ENCODE measurements at places on chromosomes 3 and 15.

DNA sequence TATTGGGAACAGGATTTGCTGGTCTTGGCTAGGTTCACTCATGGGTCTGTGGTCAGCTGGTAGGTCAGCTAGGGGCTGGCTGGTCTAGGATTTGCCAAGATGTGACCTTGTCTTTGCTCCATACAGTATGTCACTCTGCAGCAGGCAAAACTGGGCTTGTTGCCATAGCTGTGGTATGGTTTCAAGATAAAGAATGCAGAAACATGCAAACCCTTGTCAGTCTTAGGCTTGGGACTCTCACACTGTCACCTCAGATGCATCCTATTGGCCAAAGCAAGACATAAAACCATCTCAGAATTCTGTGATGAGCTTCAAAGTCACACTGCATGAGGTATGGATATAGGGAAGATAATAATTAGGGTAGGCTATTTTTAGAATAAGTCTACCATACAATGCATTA lies 66.6 kb upstream of the TBC1D5 start:
- DNase-seq: no peak

DNA sequence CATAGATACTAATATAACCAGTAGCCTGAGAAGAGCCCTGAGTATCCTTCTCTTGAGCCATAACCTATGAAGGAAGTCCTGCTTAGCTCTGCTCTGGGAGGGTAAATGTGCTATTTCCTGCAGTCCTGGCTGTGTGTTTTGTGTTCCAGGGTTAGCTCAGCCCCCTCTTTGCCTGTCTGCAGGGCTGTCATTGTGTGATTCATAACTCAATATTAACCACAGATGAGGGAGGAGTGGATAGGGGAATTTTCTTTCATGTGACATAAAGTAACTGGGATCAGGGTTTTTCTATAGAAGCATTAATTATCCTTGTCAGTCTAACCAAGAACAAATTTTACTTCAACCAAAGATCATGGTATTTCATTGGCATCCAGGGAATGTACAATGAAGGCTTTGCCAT lies 183.3 kb upstream of the ZBTB20 start:
- DNase-seq: no peak

GRCh38 chr3:140403079-140403478 lies 274.8 kb upstream of the TRIM42 start:
- no peak for DNase-seq

- no peak for DNase-seq
These were observed 3.9 kb upstream of the DPP8 start for GRCh38 chr15:65521350-65521749.

GRCh38 chr3:40631341-40631995 lies 106.7 kb downstream of the ZNF621 start:
- DNase-seq: no peak

GRCh38 chr3:153495422-153495821 lies 333.4 kb downstream of the RAP2B start:
- DNase-seq: no peak

DNA sequence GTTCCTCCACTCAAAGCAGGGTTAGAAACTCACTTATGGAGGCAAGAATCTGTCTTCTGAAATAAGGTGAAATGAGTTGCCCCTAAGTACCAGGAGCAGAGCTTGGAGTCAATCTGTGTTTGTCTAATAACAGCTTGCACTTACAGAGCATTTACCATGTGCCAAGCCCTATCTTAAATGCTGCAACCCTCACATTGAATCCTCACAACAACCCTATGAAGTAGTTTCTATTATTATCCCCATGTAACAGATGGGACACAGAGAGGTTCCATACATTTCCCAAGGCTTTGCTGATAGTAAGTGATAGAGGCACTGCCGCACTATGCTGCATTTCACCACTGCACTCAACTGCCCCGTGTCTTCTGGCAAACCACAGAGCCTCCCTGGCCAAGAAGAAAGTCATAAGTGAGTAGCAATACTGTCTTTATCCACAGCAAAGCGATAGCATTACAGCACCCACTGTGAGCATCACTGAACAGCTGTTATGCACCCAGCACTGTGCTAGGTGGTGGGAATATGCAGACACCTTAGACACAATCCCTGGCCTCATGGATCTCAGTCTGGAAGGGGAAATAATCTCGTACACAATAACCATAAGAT lies 141.5 kb downstream of the SSR3 start:
- DNase-seq: no peak

DNA sequence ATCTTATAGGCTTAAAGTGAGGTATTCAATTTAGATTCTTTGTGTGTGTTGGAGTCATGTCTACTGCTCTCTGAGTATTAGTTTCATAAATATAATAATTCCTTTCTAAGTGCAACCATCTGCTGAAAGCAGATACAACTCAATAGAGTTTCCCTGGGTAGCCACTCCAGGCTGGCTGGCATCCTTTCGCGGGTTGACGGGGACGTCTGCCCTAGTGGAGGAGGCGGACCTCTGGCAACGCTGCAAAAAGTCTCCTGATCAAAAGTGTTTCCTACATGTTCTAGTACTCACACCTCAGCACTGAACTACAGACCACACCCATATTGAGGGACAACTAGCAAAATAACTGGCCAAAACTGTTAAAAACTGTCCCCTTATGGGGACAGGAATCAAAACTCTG lies 2.5 kb downstream of the MOBP start:
- DNase-seq: no peak

DNA sequence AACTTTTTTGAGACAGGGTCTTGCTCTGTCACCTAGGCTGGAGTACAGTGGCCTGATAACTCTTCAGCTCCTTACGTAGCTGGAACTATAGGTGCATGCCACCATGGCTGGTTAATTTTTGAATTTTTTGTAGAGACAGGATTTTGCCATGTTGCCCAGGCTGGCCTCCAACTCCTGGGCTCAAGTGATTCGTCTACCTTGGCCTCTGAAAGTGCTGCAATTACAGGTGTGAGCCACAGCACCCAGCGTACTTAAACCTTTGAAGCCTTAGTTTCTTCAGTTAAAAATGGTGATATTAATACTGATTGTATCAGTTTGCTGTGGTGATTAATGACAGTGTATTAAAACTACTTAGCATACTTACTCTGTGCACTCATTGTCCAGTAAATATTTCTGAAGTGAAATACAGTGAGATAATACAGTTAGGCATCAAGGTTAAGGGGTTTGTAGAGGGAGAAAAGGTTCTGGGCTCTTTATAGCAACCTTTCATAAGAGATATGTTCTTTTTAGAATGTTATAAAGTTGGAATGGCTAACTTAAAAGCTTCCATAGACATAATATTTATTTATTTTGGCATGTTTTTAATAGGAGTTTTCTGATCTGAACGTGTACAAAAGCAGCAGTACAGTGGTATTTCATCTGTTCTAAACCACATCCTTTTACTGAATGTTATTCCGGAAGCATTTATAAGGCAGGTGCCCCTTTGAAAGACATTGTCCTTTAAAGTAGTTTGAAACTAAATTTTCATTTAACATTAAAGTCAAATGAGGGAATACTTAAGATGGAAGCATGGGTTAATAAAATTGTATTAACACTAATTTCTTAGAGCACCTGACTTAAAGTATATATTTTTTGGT lies 23.6 kb downstream of the NCK1 start:
- DNase-seq: no peak

DNA sequence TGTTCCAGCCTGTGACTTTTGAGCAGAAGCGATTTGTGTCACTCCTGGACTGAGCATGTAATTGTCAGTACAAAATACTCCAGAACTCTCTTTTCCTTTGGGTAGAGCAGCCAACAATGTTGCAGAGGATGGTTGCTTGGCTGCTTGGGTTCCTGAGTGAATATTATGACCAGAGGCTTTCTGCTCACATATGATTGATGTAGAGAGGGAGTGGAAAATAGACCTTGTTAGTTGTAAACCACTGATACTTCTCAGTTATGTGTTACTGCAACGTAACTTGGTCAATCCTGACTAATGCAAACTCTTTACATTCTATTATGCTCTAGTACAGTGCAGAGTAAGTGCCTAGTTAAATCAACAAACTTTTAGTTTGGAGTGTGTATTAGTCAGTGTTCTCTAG lies 322.6 kb upstream of the KCNH8 start:
- no peak for DNase-seq

- DNase-seq: no peak
These were observed 6.8 kb upstream of the TXNRD3 start for GRCh38 chr3:126661532-126662364.

DNA sequence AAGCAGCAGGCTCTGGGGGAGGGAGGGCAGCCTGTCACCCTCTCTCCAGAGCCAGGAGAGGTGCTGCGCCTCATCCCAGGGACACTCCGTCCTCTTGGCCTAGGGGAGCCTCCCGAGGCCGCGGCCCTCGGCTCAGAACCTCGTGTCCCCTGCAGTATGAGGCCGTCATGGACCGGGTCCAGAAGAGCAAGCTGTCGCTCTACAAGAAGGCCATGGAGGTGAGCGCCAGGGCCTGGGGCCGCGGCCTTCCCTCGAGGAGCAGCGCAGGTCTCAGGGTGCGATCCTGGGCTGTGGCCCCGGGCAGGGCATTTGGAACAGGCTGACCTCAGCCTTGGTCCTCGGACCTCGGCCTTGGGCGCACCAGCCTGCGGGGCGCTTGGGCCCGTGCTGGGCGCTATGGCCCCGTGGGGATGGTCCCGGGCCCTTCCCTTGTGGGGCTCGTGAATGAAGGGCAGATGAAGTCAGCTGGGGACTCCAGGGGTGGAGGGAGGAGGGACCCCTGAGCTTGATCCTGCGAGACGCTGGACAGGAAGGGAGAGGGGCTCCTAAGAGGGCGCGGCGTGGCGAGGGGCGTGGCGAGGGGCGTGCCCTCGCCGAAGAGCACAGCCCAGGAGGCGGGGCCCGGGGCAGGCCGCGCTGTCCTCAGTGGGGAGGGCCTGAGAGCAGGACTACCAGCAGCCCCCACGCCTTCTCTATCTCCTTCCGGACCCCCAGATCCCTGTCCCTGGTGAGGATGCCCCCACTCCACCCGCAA lies 32.9 kb downstream of the PSTPIP1 start:
- no peak for DNase-seq

DNA sequence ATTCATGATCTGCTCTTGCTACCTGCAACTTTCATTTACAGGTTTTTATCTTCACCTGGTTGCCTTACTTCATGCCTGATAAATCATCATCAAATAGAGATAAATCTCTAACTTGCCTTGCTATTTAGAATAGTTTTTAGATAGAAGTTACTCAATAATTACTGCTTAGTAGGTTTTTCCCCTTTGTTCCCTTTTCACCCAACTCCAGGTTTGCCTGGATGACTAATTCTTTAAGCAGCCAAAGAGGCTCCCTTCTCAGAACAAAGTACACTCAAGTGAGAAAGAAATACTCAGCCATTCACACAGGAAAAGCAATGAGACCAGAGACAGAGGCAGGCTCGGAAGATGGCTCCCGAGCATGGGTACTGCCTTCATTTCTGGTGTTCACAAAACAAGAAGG lies 268.1 kb upstream of the CRBN start:
- no peak for DNase-seq

DNA sequence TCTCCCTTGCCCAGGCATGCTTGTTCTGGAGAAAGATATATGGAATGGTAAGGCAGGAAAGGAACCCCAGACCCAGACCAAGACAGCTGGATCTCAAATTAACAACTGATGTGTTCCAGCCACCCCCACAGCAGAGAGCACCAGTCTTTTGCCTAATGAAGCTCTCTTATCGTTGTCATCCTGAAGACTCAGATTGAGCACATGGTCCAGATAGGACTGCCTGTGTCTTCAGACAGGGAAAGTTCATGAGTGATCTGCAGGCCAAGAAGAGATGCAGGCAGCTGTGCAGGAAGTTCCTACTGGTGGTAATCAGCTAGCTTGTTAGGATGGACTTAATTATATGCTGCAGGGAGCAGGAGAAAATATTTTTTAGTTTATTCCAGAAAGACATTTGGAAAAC lies 53.3 kb downstream of the PPP2R3A start:
- no peak for DNase-seq

DNA sequence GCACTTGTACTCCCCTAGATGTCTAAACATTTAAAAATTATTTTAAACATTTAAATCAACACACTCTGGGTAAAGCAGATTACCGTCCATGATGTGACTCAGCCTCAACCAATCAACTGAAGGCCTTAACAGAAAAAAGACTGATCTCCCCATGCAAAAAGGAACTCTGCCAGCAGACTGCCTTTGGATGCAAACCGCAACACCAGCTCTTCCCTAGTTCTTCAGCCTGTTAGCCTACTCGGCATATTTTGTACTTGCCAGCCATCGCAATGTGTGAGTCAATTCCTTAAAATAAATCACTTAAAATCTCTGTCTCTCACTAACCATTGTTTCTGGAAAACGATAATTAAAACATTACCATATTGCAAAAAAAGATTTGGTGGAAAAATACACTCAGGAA lies 375.9 kb downstream of the RSL24D1 start:
- no peak for DNase-seq

- DNase-seq: no peak
These were observed 55.6 kb downstream of the CCR3 start for GRCh38 chr3:46297658-46298423.

- no peak for DNase-seq
These were observed 50.2 kb downstream of the CRYBG3 start for GRCh38 chr3:97871801-97872524.

- DNase-seq: no peak
These were observed 683.5 kb downstream of the NTRK3 start for GRCh38 chr15:87573039-87573438.

DNA sequence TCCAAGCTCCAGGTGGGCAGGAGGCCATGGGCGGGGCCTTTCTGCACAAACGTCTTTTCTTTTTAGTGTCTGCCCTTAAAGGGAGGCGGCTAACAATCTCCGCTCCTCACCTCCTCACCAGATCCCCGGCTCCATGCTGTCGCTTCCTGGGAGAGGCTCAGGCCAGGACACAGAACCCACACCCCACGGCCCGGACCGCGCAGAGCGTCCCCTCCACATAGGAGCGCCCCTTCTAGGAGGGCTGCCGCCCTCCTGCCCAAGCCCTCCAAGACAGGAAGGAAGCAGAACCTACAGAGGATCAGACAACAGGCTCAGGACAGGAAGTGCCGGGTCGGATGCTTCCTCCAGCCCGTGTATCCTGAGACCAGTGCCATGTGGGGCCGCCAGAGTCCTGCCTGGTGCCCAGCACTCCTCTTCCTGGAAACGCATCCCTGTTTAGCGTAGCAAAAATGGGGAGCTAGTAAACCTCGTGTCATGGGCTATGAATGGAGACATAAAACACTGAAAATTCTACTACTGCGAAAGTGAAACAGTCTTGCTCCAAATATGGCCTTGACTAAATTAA lies 83.2 kb upstream of the ATP10A start:
- DNase-seq: no peak

- DNase-seq: peak; percentile 73
These were observed at the start of gene TJP1 for GRCh38 chr15:29822100-29822683. TSS of gene TJP1 (minus strand) at chr15:29822468. CDS start at chr15:29822028, 440 bp downstream.

DNA sequence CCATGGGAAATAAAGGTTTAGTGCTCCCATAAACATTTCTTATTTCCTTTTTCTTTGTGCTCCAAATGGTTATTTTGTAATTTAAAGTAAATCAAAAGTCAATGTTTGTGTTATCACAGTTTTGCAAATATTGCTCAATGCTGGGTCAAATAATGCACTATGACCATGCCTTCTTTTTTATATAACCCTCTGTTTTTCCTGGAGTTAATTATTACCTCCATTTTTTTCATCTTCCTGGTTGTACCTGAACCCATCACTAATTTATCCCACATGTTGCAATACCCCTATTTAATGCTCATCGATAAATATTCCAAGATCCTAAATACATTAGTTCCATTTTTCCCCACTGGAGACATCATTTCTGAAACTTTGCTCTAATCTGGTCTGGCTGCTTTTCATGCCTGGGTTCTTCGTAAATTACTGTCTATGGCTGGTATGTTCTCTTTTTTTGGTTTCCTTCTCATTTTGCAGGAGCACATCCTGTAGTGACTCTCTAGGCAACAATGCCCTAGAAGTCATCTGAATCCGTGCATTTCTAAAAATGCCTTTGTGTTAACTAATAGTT lies 66.4 kb downstream of the OXNAD1 start:
- DNase-seq: no peak

GRCh38 chr15:82129761-82130160 lies 83.9 kb upstream of the MEX3B start:
- DNase-seq: peak; percentile 17

All from NCI-H2081 (cell line).